Esophagus squamous epithelium (tissue), 5 donors: ENCODE measurements at places on chromosomes 6 and 20. TPM values are rescaled to one million over a fixed set of nuclear protein-coding genes. Genes with fewer than 3 reads are reported as not detected.

Gene SLC22A7
- total RNA-seq: not detected

Gene CRISP3
- total RNA-seq: 23.5 TPM

Gene DSP
- total RNA-seq: 1,087 TPM

Gene DEF6
- total RNA-seq: 20.5 TPM

Gene CASS4
- total RNA-seq: 0.53 TPM

Gene GABRR1
- total RNA-seq: not detected

Gene NKAIN4
- total RNA-seq: not detected

GRCh38 chr6:100078509-100078908 is 84.5 kb upstream of the MCHR2 start:
- DNase-seq: no peak

GRCh38 chr6:147184379-147184778 is 19.8 kb upstream of the STXBP5 start:
- DNase-seq: no peak

DNA sequence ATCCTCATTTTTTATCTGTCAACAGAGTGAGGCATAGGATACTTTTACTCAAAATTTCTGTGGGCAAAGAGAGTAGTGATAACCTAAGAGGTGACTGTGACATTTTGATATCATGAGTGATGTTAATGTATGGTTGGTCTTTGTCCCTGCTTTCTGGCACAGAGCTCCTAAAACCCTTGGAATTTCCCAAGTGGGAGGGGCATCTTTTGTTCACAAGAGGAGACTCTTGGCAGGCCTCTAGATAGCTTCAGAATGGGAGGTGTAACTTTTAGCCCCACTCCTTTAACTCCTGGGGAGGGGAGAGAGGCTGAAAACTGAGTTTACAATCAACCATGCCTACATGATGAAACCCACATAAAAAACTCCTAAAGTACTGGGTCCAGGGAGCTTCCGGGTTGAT is 527.8 kb downstream of the RFPL4B start:
- no peak for DNase-seq
